T47D (cell line): ENCODE measurements at places on chromosomes 6 and 20.

DNA sequence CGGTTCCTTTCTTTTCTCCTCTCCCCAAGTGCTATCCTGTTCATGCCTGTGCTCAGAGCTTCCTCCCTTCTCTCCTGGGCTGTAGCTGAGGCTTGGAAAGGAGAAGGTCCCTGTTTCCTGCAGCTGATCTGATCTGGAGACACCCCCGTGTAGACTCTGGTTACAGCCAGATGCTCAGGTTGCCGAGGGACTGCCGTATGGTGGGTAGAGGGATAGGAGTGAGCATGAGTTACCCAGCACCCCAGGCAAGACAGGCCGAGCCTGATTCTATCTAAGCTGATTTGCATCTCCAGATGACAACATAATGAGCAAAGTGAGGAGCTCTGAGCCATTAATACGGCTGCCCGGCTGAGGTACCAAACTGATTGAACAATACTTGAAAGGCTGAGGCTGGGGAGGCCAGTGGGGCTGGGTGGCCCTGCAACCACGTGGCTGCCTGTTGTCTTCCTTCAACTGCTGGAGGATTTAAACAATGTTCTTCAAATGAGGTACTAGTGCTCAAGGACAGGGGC, 91.8 kb downstream of the ASXL1 start:
- no peak for DNase-seq

DNA sequence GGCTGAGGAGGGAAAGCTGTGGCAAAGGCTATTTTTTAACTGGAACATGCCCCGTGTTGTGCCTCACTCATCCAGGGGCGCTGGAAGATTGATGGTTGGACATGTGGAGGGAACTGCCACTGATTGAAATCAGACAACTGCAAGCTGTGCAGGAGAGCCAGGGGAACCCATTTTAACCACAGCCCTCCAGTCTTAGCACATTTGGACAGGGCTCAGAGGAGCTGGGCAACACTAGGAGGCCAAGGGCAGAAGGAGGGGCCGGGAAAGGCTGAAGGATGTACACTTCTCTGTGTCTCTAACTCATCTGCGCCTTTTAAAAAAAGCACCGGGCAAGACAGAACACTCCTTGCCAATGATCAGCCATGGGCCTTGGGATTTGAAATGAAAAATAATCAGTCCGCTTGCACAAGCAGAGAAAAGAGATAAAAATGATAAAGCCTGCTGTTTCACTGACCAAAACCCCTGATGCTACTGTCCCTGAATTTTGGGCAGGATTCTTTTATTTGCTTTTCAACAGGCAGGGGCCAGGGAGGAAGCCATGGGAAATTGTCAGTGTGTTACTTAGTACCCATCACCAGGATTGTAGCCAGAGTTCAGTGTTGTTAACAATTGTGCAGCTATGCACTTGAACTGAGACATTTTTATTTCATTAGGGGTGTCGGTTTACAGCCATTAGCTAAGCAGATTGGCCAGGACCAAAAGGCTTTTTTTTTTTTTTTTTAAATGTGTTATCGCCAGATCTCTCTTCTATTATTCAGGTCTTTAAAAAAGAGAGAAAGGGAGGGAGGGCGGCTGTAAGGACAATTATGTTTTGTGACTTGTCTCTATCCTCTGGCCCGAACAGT, 109.3 kb upstream of the EYA4 start:
- no peak for DNase-seq

GRCh38 chr6:134640975-134641429, 308.9 kb downstream of the ALDH8A1 start:
- DNase-seq, result peak; percentile 80

DNA sequence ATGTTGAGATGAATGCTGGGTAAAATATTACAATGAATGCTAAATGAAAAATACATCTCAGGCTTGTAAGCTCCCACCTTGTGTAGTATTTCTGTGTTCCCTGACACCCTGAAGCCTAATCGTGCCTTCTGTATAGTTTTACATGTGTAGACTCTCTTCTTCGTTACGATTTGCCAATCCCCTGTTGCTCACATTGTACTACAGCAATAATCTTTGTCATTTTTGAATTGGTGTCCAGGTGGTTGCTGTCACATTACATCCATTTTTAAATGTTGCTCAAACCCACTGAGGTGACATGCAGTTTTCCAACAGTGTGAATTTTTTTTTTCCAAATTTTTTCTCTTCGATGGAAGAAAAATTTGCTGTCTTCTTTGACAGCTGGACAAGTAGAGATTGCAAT, 300.0 kb upstream of the FLRT3 start:
- no peak for DNase-seq

DNA sequence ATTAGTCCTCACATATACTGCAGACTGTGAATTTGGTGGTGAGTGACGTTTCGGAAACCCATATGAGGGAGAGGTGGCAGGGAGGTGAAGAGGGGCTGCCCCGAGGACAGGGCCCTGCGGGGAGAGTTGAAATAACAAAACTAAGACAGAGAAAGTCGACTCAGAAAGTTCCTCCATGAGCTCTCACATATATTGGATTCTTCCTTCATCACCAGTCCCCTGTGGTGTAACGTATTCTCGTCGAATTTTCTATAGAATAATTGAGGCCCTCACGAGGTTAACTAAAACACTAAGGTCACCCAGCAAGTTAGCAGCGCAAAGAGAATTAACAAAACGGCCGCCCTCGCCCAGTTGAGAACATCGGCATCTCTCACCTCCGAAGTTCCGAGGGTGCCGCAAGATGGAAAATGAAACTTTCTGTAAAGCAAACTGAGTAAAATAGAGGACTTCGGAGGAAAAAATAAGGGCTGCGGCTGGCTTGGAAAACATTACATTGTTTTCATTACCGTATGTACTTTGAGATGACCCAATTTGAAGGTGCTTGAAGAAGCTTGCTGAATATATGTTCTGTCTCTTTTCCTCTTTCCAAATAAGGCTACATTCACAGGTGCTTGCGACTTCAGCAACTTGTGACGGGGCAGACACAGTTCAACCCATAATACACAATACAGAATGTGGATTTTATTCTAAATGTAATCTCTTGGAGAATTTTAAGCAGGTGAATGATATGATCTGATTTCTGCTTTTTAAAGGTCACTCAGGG, 490.9 kb upstream of the JARID2 start:
- no peak for DNase-seq

DNA sequence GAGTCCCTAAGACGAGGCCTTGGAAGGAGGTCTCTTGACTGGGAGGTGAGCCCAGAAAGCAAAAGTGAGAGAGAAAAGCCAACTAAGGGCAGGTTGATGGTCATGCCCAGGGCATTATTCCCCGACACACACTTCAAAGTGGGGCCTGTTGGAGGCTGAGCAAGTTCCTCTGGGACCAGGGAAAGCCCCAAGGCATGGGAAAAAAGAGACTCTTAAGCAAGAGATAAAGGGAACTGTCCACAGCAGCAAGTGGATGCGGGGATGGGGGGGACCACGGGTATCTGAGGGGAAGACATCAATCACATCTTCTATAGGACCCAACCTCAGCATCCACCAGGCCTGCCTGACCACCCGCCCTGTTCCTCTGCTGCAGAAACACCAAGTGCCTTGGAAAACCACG, 119.9 kb upstream of the MAFB start:
- no peak for DNase-seq

DNA sequence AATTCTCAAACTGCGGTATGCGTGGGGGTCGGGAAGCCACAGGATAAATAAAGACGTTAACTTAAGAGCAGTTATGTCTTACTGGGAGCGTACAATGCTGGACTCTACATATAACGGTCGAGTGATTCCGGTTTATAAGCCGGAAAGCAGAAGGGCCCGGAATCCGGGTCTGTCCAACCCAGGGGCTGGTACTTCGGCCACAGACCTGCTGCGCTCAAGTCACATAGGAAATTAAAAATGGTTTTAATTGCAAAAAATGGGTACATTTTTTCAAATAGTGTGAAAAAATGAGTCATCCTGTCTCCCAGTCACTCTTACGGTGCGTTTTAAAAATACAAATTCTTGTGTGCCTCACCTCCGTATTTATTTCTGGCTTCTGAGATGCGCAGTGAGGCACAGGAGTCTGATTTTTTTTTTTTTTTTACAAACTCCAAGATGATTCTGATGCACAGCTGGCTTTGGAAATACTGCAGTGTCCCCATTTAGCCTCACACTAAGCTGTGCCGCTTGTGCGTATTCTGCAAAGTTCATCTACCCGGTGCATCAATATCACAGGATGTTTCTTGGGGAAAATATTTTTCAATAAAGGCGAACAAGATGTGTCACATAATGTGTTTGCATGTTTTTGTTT, 1.0 kb downstream of the PCIF1 start:
- no peak for DNase-seq

DNA sequence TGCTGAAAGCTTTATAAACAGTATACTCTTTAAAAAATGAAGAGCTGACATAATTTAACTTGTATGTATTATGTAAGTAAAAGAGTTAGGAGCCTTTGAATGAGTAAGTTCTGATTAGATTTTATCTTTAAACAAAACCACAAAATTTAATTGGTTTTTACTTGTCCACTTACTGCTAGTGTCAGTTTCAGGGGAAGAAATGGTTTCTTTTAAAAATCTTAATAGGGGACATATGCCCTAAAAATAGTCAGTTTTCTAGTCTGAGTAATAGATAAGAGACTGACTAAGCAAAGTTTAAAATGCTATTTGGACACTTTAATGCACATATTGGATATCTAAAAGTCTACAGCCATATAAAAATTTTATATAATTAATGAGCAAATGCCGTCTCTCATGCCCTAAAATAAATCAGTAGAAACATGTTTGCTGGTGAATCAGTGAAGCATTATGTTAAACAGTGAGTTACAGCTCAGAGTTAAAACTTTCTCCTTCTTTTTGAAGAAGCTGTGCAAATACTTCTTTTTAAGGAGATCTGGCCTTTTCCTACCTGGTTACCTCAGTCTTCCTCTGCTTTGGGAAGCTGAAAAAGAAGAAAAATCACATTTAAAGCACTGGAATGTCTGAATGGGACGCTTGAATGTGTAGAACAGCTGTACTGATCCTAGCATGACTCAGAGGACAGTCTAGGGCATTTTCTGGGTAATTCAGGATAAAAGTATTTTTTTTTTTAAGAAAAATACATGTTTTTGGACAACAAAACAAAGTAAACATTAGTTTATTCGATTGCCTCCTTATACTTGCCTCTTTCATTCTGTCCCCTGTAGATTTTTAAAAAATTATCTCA, 55.3 kb downstream of the CDH26 start:
- no peak for DNase-seq

DNA sequence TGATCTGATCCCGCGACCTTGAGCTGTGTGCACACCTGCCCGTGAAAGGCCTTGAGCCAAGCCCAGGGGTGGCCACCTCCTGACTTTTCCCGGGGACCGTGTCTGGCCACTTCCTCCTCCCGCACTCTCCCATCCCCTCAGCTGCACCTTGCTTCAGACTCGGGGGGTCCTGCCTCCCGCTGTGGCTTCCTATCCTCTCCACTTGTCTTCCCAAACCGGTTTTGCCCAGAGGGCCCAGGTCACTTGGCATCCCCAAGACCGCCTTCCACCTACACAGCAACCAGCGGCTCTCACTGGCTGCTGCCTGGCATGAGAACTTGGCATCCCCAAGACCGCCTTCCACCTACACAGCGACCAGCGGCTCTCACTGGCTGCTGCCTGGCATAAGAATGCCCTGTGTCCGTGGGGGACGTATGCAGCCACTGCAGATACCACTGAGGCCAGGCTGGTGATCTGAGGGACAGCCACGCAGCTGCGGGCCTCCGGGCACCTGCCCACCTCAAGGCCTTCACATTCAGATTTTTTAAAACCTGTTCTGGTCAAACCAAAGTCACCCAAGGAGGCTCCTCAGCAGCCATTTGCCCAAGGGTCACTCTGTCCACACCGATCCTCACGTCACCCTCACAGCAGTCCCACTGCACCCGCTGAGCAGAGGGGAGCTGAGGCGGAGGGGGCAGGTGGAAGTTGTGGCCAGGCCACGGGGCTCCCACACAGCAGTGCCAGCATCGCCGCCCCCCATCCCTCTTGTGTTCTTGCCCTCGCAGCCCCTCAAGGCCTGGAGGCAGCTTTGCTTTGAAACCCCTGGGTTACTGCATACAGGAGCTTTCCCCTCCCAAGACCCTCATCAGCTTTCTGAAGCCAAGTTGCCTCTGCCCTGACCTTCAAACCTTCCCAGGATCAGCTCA, 245.5 kb downstream of the TAF4 start:
- no peak for DNase-seq

- DNase-seq, result no peak
Observed at GRCh38 chr20:41183831-41184230, 46.5 kb downstream of the PLCG1 start.

- DNase-seq, result no peak
Observed at GRCh38 chr6:119161438-119161837, 83.0 kb upstream of the FAM184A start.

- DNase-seq, result no peak
Observed at GRCh38 chr6:12585497-12585958, 131.0 kb upstream of the PHACTR1 start.
